A549 (cell line): ENCODE measurements at places on chromosomes 3 and 15.
A peak's percentile ranks its signal among the peaks of the same experiment; 100 is the strongest.

- no peak for DNase-seq
Measured at GRCh38 chr3:59411186-59411585, 361.4 kb upstream of the CFAP20DC start.

DNA sequence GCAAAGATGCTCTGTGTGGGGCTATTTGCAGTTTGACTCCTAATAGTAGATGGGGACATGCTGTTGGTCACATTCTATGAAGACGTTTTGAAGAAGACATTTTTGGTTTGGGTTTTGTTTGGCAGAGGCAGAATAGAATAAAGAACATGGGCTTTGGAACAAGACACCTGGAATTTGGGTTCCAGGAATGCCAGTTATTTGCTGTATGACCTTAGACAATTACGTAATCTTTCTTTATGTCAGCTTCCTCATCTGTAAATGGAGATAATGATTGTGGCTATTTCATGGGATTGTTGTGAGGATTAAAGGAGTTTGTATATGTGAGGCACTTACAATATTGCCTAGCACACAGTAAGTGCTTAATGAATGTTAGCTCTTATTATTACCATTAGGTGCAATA, 91.6 kb downstream of the MESD start:
- DNase-seq, result no peak

DNA sequence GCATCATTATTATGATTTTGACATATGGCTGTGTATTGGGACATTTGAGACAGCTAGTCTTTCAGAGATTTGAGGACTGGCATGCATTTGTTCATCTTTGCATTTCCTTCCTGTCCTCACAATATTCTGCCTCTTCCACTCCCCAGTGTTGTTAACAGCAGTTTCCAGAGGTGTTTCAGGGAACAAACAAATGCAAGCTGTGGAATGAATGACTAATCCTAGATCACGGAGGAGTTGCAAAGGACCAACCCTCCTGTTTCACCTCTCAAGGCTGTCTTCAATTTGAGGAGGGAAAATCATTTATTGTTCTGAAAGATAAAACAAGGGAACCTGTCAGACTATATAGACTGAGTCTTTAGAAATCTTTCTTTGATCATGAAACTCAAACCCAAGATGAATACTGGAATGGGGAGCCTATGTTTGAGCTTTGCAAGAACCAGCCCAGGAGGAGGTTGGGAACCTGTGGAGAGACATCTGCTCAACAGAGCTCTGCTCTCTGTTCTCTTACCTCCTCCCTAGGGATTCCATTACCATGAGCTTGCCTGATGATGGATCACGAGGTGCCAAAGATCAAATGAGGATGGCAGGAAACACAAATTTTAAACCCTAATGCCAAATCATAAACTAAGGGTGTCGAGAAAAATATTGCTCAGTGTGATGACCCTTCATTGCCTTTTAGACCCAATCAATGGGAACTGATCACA, 68.5 kb downstream of the SLC7A14 start:
- DNase-seq, result no peak

- no peak for DNase-seq
Measured at GRCh38 chr3:128775241-128775640, 49.3 kb downstream of the RAB7A start.

GRCh38 chr15:89746386-89746780, 4.7 kb downstream of the MESP1 start:
- no peak for DNase-seq

DNA sequence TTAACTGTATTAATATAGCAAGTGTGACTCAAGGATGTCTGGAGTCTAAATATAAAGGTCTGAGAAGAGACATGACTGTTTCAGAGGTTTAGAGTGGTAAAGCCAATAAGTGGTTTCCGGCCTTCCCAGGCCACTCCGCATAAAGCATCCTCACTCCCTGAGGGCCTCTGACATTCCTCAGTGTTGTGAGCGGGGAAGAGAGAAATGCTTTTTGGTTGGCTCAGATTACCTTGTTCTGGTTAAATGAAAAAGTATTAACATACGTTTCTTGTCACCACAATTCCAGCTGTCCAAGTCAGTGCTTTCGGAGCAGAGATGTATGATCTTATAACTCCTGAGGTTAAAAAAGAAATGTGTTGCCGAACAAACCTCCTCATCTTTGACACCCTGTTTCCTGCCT, 103.8 kb downstream of the RBMS3 start:
- no peak for DNase-seq

- DNase-seq, result peak; percentile 60
Measured at GRCh38 chr3:9809615-9810432, at the start of gene TTLL3. TSS of gene TTLL3 (plus strand) at chr3:9810262. CDS start at chr3:9810662, 400 bp downstream.

DNA sequence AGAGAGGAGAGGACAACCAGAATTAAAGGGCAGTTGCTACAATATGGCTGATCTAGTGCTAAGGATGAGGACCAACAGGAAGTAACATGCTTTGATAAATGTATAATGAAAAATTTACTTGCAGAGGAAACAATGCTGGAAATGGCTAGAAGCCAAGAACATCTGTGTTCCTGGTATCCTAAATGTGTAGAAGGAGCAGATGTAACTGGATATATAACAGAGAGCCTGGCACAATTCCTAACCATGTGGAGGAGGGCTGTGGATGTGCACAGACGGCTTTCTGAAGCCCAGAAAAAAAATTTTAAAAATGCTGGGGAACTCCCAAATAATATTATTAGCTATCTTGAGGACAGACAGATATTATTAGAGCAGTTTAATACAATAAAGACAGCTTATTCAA, 159.4 kb upstream of the GBE1 start:
- DNase-seq, result no peak

DNA sequence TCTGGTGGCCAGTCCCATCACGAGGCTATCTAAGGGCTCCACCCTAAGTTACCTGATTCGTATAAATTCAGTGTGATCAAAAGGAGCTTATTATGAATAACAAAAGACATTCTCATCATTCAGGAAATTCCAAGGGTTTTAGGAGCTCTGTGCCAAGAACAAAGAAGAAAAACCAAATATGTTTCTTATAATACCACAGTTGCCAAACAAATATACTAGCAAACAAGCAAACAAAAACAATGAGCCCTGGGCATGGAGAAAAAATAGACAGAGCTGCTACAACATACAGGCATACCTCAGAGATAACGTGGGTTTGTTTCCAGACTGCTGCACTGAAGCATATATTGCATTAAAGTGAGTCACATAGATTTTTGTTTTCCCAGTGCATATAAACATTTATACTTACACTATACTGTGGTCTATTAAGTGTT, 20.2 kb upstream of the CFAP161 start:
- DNase-seq, result no peak
